Urothelium cell line (cell line): ENCODE measurements at places on chromosomes 5 and 9.

- no peak for DNase-seq
These were observed 147.9 kb downstream of the C5orf15 start for GRCh38 chr5:133820507-133820906.

- DNase-seq: no peak
These were observed 132.7 kb downstream of the PAPPA start for GRCh38 chr9:116286297-116286696.

GRCh38 chr9:79377339-79377855, 194.4 kb upstream of the TLE4 start:
- DNase-seq: no peak

DNA sequence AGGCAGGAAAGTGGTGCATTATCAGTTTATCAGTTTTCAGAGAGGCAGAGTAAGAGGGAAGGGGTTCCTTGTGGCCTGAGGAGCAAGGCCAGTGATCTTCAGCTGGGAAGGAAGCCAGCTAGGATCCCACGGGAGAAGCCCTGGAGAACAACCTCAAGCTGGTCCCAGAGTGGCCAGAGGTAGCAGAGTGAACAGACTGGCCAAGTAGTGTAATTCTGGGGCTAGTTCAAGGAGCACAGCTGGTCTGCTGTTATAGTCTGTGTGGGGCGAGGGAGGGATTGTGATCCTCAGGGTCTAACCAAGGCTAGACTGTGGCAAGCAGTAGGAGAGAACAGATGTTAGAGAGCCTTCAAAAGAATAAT, 164.6 kb downstream of the CARTPT start:
- DNase-seq: no peak

DNA sequence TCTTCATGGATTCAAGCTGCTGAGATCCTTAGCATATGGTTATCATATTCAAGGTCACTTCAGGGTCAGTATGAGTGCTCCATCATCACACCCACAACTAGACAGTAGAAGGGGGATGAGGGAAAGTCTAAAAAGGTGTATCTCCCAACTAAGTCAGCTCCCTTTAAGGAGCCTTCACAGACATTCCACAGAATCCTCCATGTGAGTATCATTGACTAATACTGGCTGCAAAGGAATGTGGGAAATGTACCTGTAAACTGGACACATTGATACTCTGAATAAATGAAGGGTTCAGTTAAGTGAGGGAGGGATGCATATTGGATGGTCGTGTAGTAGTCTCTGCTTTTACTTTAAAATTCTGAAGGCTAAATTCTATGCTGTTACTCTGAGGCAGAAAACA, 330.7 kb downstream of the LRRC70 start:
- DNase-seq: no peak

- DNase-seq: no peak
These were observed 62.3 kb downstream of the YIPF5 start for GRCh38 chr5:144108131-144108530.
